ENCODE measurements at places on chromosomes 2 and 18.

DNA sequence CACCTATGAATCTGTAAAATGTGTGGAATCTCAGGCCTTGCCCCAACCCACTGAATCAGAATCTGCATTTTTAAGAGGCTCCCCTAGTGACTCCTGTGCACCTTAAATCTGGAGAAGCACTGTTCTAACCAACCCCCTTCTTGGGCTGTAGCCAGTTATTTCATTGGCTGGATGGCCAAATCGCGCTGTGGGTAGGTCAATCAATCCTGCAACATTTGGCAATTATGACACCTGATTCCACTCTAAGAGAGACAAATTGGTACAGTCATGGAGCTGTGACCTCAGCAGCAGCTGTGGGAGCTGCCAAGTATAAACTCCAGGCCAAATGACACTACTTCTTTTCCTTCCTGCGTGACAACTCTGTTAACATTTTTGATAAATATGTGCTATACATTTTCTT is 208.7 kb downstream of the CLIP4 start:
- DNase-seq = no peak

- no peak for DNase-seq
These were observed 60.6 kb downstream of the VAPA start for GRCh38 chr18:9974279-9974915.

DNA sequence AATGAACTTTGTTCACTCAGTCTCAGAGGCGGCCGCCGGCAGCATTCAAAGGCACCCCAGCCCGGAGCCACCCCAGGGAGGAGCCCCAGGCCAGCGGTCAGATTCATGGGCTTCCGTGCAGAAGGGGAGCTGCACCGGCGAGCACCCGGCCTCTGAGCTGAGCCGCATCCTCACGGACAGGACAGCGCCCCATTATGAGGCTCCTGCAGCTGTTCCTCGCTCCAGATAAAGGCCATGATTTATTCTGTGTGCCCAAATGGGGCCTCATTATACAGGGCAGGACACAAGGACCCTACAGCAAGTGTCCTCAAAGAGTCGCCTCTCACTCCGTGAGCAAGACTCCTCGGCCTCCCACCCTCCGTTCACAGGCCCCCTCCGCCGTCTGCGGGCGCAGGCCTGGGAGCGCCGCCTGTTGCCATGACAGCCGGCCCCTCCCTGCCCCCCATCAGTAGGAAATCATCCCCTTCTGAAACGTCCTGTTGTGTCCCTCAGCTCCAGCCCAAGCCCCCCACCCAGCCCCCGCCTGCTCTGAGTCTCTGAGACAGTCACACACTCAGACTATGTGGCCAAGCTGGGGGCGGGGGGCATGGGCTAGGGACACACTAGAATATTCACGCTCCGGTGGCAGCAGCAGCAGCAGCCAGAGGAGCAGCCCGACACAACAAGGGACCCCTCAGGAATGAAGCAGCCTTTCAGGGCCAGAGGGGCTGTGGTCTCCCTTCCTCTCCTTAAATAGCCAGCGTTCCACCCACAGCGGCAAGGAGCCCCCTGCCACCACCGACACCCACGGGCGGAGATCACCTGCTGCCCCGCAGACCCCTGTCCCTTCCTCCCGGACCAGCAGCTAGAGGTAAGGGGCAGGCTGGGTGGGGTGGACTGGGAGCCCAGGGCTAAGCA is at the start of gene GPR17:
GPR17 (plus strand) TSS at position 759 of the 897 bp plus-strand sequence. CDS start 4,583 bp downstream, outside the sequence.
- DNase-seq = no peak

- no peak for DNase-seq
These were observed 421.7 kb downstream of the STK39 start for GRCh38 chr2:167825664-167826063.

- DNase-seq = no peak
These were observed 879.8 kb downstream of the CPS1 start for GRCh38 chr2:211436182-211436581.

GRCh38 chr2:109185338-109185737 is 56.3 kb downstream of the SH3RF3 start:
- DNase-seq = no peak

DNA sequence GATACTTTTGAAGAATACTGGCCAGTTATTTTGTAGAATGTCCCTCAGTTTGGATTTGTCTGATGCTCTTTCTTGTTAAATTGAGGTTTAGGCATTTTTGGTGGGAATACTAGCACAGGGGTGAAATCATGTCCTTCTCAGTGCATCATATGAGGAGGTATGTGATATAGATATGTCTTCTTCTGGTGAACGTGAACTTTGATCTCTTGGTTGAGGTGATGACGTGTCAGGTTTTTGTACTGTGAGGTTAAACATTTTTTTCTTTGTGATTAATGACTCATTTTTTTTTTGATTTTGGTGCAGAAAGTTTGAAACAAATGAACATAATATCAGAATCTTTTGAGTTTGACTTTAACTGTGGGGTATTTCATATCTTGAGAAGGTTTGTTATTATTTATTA is 11.0 kb downstream of the ZNF407 start:
- no peak for DNase-seq

GRCh38 chr2:211564441-211564840 is 974.2 kb downstream of the ERBB4 start:
- DNase-seq = no peak

DNA sequence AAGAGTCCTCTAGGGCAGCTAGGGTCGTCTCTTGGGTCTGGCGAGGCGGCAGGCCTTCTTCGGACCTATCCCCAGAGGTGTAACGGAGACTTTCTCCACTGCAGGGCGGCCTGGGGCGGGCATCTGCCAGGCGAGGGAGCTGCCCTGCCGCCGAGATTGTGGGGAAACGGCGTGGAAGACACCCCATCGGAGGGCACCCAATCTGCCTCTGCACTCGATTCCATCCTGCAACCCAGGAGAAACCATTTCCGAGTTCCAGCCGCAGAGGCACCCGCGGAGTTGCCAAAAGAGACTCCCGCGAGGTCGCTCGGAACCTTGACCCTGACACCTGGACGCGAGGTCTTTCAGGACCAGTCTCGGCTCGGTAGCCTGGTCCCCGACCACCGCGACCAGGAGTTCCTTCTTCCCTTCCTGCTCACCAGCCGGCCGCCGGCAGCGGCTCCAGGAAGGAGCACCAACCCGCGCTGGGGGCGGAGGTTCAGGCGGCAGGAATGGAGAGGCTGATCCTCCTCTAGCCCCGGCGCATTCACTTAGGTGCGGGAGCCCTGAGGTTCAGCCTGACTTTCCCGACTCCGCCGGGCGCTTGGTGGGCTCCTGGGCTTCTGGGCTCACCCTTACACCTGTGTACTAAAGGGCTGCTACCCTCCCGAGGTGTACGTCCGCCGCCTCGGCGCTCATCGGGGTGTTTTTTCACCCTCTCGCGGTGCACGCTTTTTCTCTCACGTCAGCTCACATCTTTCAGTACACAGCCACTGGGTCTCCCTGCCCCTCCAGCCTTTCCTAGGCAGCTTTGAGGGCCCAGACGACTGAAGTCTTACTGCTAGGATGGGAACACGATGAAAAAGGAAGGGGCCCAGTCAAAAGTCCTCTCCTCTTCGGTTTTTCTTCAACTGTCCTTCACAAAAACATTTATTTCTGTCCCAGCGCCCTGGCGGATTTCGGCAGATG is 8.1 kb downstream of the SIX2 start:
- DNase-seq = no peak

- DNase-seq = no peak
These were observed 18.5 kb upstream of the TMEM178A start for GRCh38 chr2:39647104-39647765.

DNA sequence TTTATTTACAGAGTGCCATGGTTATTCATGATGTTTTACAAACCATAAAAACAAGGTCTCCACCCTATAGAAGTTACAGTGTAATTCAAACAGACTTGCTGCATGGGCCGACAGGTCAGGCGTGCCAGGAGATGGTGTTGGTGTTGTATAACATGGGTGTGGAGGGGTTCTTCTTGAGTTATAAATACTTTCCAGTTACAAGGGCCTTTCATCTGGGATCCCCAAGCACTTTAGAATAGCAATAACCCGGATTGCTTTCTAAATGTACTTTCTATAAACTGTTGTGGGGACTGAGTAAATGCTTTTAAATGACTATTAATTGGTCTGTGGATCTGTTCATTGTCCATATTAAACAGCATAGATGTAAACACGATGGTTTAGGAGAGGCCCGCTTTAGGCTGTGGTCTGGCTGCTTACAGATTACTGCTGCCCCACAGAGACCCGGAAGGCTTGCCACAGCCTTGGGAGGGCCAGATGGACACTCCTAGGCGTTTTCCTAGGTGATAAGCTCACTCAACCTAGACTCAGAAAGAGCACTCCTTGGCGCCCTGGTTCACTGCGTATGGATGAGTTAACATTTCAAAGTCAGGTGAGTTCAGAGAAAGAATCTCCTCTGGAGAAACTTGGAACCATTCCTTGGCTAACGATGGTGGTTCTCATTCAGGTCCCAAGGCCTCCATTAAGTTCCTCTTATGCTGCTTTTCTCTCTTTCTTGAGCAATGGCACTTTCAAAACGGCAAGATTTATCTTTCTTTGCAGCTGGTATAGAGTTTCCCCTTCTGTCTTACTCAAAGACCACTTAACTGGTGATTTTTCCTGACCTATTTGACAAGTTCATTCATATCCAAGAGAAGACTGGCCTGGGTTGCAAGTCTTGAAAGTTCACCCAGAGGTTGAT is 3.6 kb upstream of the KIAA2012 start:
- DNase-seq = no peak

DNA sequence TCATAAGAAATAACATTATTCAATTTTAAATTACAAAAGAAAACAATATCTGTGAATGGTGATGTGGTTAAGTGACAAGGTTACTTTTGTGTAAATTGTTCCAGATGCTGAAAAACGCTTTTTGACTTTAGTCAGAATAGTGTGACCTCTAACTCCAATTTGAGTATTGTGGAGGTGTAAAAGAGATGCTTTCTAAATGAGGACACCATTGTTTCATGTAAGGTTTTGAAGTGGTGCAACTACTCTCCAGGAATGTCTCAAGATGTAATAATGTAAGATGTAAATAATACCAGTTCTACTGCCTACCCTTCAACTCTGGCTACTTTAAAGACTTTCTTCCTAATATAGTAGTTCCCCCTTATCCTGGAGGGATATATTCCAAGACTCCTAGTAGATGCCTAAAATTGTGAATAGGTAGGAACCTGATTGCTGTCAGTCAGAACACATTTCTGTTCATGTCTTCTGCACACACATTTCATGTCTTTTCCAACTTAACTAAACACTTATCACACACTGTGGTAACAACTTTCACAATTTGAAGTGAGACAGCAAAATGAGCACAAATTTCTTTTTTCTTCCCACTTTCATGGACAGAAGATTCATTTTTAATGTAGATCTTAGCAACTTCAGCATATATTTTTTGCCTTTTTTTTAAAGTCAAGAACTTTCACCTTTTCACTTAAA is 39.1 kb upstream of the PPP1R1C start:
- DNase-seq = no peak

DNA sequence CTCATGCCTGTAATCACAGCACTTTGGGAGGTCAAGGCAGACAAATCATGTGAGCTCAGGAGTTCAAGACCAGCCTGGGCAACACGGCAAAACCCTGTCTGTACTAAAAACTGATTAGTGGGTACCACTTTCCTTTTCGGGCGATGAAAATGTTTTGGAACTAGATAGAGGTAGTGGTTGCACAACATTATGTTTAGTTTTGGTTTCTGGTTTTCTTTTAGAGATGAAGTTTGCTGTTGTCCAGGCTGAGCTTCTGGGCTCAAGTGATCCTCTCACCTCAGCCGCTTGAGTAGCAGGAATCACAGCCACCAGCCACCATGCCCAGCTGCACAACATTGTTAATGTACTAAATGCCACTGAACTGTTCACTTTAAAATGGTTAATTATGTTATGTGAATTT is 27.6 kb downstream of the AAK1 start:
- DNase-seq = no peak

DNA sequence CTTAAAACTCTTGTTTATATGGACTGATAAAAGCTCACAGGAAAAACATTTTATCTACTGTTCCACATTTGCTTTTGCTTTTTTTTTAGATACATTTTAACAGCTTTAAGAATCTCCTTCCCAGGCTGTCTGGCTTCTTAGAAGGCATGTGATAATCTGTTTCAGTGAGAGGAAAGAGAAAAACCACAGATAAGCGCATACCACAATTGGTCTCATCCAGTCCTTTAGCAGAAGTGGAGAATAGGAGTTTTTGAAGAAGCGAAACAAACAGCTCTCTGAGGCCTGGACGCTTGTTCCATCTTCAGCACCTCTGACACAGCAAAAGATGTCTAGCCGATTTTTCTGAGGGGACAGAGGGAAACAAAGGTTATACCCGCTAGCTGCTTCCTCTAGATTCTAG is 37.6 kb downstream of the RMC1 start:
- DNase-seq = no peak

DNA sequence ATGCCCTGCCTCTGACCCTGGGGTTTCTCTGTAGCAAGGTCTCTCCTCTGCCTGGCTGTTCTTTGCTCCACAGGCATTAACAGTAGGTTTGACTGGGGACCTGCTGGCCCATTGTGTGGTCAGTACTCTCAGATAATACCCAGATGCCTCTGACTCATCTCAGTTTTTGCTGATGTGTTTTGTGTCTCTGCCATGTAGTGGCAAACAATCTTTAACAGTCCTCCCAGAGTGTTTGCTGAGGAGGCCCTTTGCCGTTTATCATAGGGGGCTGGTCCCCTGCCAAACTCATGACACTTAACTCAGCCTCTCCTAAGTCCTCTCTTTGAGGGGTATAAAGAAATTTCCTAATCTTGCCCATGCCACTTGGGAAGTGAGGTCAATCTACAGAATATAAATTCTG is 793.7 kb upstream of the FANCL start:
- no peak for DNase-seq

- no peak for DNase-seq
These were observed 140.4 kb downstream of the CTIF start for GRCh38 chr18:48679236-48679635.

DNA sequence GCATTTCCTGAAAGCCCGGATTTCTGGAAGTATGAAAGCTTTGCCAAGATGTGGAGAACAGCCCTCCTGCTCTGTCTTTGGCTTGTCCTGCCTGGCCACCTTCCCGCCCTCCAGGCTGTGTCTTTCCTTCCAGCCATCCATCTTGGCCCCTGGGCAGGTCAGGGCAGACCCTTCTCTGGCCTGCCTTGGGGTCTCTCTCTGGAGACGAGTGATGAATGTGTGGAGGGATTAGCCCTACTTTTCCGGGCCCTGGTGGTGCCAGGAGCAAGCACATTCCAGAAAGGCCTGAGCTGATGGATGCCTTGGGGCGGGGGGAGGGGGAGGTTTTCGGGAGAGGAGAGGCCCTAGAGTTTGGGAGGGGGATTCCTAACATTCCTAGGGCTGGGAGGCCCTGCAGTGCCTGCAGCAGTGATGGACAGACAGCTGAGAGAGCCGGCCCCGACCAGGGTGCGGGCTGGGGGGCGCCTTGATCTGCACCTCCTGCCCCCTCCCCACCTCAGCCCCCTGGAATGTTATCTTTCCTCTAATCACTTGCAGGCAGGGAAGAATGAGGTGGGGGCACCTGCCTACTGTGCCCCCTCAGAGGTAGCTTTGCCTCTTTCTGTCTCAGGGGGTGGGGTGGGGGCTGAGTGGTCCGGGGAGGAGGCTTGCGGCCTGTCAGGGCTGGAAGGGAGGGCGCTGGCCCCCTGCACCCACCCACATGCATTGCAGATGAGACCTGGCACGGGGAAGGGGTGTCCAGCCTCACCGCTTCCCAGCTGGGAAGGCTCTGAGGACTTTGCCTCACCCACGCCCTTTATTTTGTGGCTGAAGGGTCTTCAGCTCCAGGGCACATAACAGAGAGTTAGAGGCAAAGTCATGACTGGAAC is 156.2 kb downstream of the DDX1 start:
- no peak for DNase-seq

Measured in SW 1271 (cell line).